ENCODE measurements at places on chromosomes 16 and 17.

GRCh38 chr16:83689385-83689831, 118.4 kb upstream of the HSBP1 start:
- DNase-seq: no peak

GRCh38 chr16:48218473-48218872, 25.6 kb upstream of the LONP2 start:
- no peak for DNase-seq

GRCh38 chr17:15783461-15783860, 51.4 kb downstream of the TBC1D26 start:
- no peak for DNase-seq

GRCh38 chr17:2218426-2218825, 85.2 kb downstream of the SMG6 start:
- no peak for DNase-seq

GRCh38 chr16:88697831-88698615, 8.2 kb downstream of the RNF166 start:
- no peak for DNase-seq

DNA sequence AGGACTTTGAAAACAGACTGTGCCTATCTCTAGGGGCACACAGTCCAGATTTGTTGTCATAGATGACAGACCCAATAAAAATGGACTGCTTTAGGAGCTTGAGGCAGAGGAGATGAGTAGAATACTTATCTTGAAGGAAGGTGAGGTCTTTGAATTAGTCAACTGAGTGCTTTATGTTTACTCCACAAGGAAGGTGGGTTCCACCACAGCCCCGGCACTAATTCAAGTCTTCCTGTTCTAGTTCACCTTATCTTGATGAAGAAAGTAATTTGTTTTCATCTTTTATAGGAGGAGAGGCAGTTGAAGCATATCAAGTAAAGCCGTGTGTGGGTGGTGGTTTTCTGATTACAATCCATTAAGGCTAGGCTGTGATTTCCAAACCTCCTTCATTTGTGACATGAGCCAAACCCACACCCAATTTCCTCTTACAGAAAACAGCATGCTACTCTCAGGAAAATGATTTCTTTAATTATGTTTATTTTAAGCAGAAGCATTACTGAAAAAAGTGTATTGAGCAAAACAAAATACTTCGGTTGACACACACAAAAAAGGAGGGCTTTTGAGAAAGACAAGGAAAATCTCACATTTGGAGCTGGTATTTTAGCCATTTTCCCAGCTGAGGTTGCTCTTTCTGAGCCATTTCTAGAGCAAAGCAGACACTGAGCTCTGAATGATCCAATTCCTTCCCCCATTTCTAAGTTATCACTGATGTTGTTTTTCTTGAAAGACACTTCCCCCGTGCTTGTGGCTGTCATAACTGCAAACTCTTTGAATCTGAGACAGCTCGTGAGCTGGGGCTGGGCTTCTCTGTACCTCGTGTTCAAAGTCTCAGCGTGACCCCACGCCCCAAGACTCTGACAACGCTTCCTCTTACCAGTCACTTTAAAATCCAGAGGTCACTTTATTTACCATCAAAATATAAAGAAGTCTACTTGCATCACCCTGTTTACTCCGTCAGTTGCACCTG, 35.4 kb downstream of the CDRT15 start:
- no peak for DNase-seq

GRCh38 chr17:58284613-58285421, 4.1 kb upstream of the MPO start:
- no peak for DNase-seq

- DNase-seq: no peak
Observed at GRCh38 chr16:83878838-83879237, 20.1 kb upstream of the MLYCD start.

GRCh38 chr17:78341559-78342448, 18.1 kb downstream of the SOCS3 start:
- no peak for DNase-seq

DNA sequence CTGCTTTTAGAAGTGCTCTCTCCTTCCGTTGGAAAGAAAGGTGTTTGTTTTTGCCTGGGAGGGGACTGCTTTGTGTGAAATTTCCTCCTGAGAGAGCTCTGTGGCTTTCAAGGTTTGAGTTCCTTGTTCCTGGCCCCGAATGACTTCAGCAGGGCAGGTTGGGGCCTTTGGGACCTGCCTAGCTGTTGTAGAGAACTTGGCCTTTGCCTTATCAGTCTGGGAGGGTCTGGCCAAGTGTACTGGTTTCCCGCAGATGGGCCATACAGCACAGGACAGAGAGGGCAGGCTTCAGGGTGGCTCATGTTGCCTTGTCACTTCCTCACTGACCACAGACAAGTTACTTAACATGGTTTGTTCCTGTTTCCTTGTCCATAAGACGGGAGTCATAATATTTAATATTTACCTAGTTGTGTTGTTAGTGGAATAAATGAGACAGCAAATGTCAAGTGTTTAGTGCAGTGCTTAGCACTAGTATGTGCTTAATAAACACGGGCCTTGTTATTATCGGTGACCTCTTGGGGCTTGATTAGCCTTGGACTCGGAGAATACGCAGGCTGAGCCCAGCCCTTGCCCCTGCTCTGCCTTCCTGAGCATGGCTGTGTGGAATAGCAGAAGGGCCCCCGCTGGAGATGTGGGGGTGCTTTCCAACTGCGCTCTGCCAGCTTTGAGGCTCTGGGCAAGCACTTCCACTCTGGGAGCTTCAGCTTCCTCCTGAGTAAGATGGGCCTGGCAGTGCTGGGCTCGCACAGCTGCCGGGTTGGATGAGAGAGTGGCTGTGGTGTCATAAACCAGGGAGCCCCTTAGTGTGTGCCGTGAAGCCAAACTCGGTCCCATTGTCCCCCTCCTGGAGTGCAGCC, 6.6 kb downstream of the PRSS8 start:
- no peak for DNase-seq

DNA sequence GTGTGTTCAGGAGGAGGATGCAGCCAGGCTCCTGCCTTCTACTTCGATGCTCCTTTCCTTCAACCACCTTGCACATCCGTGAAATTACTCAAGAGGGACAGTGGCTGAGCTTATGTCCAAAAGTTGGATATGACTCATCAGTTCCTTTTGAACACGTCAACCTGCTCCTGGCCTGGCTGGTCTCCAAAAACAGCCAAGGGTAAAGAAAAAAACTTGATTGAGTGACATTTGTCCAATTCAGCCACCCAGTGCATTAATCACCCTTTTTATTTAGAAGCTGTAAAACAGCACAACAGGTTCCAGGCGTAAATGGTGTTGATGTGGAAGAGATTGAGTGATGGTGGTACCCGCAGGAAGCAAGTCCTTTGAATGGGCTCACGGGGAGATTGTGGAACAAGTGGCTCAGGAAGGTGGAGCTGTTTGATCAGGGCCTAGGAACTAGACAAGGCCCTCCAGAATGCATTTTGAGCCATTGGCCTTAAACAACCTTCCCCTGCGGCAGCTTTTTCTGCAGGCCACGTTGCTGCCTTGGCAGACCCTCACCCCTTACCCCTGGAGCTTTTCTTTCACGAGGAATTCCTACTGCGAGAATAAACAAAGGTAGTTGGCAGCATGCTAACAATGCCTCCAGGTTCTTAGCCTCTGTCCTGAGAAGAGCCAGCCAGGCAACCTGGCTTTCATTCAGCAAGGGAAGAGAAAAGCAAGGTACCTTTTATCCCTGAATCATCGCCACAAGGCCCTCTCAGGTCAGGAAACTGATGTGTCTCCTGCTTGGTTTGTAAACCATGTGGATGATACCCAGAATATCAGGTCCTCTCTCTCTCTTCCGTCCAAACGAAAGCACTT, 173.3 kb upstream of the CACNG5 start:
- DNase-seq: no peak

DNA sequence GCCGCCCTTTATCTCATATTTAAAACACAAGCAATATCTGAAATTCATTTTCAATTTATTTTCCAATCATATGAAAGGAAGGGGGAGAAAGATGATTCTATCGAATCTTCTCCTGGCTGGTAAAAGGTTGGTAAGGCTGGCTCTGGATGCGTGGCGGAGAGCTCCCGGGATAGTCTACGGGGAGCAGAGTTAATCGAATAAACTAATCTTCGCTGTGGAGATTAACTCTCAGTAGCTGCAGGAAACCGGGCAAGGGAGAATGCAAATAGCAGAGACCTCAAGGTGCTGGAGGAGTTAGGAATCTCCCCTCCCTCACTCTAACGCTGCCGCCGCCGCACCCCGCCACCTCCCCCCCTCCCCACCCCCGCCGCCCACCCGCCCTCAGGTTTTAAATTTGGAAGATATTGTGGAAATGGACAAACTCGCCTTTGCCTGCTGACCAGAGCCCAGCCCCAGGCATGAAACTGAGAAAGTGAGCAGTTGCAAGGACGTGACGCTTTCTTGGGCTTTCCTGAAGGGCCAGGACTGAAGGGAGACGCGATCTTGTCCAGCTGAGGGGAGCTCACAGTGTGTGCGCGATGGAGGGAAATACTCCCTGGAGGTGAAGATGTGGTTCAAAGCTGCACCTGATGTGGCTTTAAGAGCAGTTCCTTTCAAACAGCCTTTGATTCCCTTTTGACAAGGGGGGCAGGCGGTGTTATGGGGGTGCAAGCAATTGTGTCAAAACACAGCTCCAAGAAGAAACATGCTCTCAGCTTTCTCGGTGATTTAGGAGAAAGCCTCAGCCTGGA, 308.2 kb upstream of the IRX3 start:
- no peak for DNase-seq

DNA sequence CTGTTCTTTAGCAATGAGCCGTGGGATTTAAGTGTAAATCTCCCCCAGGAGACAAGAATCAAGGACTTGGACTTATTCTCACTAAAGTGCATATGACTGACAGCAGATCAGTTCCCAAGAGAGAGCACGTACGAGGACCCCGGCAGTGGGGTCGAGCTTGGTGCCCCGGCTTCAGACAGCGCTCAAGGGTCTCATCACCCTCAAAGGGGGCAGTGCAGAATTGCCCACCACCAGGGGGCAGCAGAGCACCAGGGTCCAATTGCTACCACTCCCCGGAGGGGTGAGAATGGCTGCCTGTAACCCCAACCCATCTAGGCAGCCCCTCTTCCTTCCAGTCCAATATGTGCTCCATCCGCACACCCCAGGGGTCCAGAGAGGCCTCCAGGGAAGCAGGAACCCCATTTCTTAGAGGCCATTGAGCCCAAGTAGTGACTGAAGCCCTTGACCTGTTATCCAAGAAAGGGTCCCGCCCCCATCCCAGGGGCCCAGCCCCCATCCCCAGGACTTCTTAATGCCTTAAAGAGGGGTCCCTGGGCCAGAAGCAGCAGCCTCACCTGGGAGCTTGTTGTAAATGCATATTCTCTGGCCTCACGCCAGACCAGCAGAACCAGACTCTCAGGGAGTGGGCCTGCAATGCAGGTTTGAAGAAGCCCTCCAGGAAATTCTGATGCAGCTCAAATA, 86.1 kb downstream of the ZDHHC7 start:
- no peak for DNase-seq

GRCh38 chr17:49969134-49969759, at the start of gene DLX4:
TSS of gene DLX4 (plus strand) at chr17:49969190. CDS start at chr17:49969469, 279 bp downstream.
- no peak for DNase-seq

- no peak for DNase-seq
Observed at GRCh38 chr17:76032073-76032779, 5.1 kb upstream of the EVPL start.

DNA sequence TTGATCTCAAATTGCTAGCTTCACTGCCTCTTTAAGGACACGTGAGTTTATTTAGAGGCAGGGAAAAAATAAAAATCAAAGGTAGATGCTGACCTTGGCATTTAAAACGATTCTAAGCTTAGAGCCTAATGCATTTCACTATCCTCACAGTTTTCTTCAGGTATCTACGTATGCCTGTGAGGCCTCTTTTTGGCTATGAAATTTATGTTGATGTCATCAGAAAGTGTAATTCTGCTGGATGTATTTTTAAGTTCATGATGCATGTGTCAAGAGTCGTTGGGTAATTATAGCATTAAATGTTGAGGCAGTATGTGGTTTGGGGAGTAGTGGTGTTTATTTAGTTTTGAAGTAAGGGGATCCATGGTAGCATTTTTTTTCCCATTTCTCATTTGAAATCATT, 4.2 kb upstream of the KRTAP3-2 start:
- DNase-seq: no peak

- no peak for DNase-seq
Observed at GRCh38 chr16:10141671-10142070, 40.6 kb downstream of the GRIN2A start.

GRCh38 chr17:14594690-14595089, 293.8 kb downstream of the HS3ST3B1 start:
- DNase-seq: no peak

DNA sequence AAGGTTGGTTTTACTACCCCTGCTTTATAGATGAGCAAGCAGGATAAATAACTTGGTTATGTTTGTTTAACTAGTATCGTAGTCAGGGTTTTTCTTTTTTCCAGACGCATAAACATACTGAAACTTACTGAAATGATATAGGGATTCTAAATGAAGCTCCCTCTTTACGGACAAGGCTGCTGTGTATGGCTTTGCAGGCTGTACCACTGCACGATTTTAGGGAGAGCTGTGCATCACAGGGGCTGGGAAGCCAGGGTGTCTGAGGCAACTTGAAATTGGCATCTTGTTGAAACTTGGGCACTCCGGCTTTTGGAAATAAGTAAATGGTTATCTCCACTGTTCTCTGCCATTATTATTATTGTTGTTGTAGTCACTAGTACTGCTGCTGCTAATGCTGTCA, 218.1 kb upstream of the CDH8 start:
- DNase-seq: no peak

DNA sequence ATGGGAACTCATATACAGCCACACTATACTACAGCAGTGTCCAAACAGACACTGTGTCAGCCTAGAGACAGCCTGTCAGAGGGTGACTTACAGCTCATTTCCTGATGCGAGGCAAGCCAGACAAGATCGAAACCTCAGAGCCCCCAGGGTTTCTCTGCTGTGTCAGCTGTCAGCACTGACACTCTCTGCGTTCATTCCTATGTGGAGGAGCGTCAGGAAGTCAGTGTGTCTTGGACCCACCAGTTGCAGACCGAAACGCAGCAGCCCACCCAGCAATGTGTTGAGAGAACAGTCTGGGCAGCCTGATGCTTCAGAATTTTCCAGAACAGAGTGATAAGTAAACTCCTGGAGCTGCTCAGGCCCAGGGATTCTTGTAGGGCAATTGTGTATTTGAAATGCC, 20.6 kb upstream of the MAPT start:
- no peak for DNase-seq

DNA sequence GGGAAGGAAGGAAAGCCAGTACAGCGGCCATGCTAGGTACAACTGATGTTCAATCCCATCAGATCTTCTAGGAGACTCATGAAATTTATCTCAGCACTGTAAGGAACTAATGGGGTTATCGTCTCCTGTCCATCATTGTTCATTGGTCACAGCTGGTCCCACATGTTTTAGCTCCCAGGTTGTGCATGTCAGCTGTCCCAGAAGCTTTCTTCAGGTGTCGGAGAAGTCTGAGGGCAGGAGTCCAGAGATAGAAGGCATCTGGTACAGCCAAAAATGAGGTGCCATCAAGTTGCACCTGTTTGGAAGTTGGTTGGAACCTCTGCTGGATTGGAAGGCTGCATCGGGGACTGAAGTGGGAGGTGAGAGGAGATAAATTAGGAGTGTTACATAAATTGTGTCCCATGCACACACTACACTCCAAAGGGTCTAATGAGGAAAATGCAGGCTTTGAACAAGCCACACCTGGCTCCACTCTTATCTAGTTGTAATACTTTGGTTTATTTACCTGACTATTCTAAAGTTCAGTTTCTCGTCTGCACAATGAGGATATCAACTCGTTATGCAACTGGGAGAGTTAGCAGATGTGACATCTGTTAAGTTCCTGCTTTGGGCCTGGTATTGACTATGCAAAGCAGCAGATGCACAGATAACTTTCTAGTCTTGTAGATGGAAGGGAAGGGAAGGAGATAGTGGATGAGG, 62.9 kb downstream of the MAP2K6 start:
- no peak for DNase-seq
